DMS 273 treated with DMSO at 0.1 percent for 48 hours (cell line): ENCODE measurements at places on chromosomes 7 and 10.
A peak's percentile ranks its signal among the peaks of the same experiment; 100 is the strongest.

GRCh38 chr10:131834152-131834810 lies 66.5 kb upstream of the PPP2R2D start:
- DNase-seq = no peak

DNA sequence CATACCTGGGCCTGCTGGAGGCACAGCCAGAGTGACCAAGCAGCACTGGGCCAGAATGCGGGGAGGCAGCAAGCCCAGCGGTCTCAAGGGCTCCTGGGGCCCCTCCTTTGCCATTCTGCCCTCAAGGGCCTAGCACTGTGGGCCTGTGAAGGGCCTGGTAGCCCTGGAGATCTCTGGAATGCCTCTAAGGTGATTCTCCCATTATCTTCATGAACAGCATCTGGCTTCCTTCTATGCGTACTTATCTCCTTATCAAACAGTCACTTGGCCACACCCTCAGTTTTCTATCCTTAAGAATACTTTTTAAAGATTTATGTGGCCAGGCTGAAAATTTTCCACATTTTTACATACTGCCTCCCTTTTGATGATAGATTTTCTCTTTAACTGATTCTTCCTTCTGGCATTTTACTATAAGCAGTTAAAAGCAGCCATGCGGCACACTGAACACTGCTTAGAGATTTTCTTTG lies 67.5 kb upstream of the CCNY start:
- DNase-seq = no peak

DNA sequence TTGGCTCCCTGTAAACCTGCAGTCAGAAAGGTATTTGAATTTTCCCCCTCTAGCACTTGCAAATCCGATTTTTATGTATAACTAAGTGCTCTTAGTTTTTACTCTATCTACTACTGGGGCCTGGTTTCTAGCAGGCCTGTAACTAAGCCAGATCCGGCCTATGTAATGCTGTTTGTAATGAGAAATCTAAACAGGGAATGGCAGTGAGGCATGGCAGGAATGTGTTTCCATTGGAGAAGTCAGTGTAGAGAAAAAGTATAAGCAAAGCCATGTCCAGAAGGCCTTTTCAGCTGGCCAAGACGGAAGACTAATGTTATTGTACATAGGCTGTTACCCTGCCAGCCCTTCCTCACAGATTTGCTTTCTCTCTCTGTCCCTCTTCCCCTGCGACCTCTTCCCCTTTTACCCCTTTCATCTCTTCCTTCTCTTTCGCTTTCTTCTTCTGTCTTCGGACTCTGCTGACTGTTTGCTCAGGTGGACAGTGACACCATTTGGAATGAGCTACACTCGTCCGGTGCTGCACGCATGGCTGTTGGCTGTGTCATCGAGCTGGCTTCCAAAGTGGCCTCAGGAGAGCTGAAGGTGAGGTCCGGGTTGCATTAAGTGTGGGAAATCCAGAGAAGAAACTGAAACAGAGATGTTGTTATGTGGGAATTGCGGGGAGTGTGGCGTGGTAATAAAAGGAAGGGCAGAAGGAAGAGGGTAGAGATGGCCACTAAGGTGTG lies 297.5 kb downstream of the HDAC9 start:
- DNase-seq = no peak

DNA sequence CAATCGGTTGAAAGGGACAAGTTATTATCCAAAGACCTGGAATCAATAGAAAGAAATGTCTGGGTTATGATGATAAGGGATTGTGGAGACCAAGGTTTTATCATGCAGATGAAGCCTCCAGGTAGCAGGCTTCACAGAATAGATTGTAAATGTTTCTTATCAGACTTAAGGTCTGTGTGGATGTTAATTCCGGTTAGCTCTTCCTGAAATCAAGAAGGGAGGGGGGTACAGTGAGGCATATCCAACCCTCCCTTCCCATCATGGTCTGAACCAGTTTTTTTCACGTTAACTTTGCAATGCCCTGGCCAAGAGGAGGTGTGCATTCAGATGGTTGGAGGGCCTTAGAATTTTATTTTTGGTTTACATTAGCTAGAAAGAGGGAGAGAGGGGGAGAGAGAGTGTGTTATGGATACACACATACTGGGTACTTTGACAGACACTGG lies 9.8 kb upstream of the LRRC61 start:
- no peak for DNase-seq

- peak; percentile 33 for DNase-seq
Observed at GRCh38 chr10:86668297-86669165, at the start of gene LDB3. TSS of gene LDB3 (plus strand) at chr10:86668511. CDS start at chr10:86668692, 181 bp downstream.

DNA sequence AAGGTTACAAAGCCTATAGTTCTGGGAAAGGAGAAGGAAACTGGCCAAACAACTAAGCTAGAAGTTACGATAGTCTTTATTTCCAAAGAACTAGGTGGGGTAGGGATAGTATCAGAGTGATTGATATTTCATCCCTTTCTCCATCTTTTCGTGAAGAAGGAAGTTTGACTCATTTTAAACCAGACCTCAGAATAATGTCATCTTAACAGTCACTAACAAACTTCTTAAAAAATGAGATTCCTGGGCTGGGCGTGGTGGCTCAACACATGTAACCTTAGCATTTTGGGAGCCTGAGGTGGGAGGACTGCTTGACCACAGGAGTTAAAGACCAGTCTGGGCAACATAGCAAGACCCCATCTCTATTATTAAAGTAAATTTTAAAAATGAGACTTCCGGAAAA lies 69.4 kb downstream of the ARL4A start:
- DNase-seq = no peak

DNA sequence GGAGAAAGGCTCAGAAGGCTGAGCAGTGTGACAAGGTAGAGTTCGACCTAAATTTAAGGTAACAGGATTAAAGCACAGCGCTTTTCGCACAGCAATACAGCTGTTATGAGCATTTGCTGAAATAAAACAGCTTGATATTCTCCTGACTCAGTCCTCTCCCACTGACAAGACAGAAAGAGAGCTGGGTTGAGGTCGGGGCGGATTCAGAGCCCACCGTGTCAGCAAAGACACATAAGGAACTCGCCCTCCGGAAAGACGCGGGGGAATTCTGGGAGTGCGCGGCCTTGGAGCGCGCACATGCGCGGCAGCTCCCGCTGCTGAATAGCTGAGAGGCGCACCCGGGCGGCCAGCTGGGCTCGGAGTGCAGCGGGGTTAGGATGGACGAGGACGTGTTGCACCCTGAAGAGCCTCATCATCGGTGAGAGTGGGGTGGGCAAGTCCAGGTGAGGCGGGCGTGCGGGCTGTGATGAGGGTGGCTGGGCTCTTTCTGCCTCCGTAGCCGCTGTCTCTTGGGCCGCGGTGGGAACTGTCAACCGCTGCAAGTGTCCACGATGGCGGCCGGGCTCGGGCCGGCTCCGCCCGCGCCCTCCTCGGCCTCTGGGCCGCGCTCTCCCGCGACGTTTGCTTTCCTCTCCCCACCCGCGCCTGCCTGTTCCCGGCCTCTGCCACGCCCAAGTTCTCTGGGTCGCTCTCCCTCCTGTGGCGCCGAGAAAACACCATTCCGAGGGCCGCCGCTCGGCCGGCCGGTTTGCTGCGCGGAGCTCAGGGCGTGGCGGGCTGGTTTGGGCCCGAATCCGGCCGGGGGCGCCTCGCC lies 120.6 kb downstream of the LYZL1 start:
- DNase-seq = peak; percentile 6

DNA sequence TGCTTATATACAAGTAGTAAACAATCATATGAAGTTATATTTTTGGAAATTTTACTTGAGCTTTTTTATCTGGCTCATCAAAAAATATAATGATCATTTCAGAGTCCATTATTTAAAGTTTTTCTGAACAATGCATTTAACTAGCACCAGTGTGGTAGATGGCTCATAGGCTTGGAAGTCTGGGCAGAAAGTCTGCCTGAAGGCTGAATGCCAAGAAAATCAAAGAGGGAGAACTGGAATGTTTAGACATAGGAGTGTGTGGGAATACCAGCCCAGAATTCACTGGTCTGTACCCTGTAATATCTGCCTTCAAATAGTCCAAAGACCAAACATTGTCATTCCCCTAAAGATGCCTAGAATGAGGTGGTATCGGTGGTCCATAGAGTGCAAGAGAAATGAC lies 40.3 kb upstream of the ANK3 start:
- no peak for DNase-seq

- no peak for DNase-seq
Observed at GRCh38 chr10:804787-805619, 115.5 kb upstream of the DIP2C start.

DNA sequence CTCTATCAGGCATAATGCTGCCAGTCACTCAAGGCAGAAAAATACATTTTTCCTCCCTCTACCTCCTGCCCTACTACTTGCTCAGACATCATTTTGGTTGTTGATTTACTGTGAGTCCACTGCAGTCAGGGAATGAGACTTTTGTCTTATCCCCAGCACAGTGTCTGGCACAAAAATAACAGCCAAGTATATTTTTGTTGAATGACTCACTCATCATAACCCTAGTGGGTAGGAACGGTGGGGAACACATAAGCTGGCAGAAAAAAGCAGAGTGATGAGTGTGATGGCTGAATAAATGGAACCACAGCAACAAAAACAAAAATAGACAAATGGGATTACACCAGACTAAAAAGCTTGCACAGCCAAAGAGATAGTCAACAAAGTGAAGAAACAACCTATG lies 65.8 kb upstream of the LAMB4 start:
- no peak for DNase-seq

DNA sequence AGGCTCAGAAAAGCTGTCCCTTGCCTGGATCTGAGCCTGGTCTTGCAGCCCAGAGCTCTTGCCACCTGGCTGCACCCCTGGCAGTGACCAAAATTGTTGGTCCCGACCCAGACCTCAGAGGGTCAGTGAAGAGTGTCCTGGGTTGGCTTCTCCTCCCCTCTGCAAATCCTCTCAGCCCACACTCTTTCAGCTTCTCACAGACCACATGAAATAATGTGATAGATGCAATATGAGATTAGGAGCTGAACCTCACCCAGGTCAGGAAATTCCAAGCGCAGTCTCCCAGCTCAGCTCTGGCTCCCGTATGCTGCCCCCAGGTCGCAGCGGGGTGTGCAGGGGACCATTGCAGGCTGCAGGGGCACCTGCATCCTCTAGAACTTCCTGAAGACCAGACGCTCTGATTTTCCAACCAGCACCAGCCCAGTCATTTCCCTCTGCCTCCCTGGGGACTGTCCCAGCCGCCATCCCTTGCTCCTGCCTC lies 19.6 kb upstream of the RET start:
- no peak for DNase-seq

GRCh38 chr10:93074597-93075368 lies 1.1 kb downstream of the CYP26A1 start:
- no peak for DNase-seq

- DNase-seq = no peak
Observed at GRCh38 chr10:12435348-12435747, 86.0 kb downstream of the CAMK1D start.

DNA sequence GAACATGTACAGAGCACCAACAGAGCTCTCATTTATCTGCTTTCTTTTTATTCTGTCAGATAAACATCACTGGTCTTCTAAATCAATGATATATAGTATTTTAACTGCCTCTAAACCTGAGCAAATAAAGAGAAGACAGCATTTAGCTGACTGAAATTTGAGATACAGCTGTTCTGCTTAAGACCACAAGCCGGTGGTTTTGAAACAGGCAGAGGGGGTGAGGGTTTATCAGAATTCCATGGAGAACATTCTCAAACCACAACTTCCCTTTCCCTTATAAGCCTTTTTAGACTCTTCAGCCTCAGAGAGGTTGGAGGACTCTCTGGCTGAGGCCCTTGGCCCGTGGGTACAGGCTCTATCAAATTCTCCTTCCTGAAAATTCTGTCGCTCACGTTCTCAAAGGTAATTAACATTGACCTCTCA lies 87.4 kb upstream of the RSU1 start:
- DNase-seq = no peak

DNA sequence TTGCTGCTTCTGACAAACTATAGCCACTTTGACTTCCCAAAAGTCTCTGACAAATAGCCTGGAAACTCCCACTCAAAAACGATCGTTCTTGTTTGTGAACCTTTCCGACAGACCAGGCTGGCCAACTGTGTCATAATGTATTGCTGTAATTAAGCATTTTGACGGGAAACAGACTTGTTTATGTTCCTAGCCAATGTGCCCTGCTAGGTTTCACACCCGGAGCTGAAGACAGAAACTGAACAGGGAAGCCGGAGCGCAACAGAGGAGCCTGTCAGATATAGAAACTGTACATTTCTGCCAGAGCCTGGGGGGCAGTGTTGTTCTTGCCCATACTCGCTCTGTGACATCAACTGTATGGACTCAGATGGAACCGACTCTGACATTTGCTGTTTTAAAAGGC lies 55.3 kb upstream of the C7orf33 start:
- DNase-seq = no peak

GRCh38 chr10:117568334-117568733 lies 25.8 kb downstream of the EMX2 start:
- DNase-seq = no peak

DNA sequence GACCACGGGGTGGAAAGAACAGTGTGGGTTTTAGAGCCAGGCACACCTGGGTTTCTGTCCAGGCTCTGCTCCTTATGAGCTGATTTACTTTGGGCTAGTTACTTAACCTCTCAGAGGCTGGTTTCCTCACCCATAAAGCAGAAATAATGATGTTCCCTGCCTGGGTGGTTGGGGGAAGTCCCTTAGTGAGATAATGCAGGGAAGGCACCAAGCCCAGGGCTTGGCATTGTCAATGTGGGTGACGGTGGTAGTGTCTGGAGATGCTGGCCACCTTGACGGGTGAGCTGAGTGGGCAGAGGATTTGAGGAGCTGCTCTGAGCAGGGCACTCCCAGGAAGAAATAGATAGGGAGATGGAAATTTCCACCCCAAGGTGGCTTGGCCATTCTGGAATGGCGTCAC lies 65.2 kb downstream of the SH2D4B start:
- no peak for DNase-seq

- DNase-seq = no peak
Observed at GRCh38 chr10:74244097-74244685, 93.2 kb downstream of the ADK start.

GRCh38 chr10:132149917-132150316 lies 36.8 kb upstream of the DPYSL4 start:
- no peak for DNase-seq

DNA sequence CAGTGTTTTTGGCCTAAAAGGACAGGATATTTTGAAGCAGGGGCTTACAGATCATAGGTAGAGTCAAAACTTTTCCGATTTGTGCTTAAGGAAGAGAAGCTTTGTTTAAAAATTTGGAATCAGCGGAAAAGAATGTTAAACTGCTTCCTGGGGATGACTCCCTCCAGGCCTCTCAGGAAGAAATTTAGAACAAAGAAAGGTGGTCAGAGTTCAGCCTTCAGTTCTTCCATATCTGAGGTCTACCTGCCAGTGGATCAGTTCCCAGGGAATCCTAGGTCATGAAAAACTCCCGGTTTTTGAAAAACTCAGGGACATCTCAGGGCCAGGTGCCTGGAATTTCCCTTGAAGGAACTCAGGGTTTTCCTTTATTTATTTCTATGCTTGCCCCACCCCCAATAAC lies 100.3 kb downstream of the MCU start:
- no peak for DNase-seq

GRCh38 chr10:92122941-92123450 lies 167.9 kb downstream of the CPEB3 start:
- no peak for DNase-seq

DNA sequence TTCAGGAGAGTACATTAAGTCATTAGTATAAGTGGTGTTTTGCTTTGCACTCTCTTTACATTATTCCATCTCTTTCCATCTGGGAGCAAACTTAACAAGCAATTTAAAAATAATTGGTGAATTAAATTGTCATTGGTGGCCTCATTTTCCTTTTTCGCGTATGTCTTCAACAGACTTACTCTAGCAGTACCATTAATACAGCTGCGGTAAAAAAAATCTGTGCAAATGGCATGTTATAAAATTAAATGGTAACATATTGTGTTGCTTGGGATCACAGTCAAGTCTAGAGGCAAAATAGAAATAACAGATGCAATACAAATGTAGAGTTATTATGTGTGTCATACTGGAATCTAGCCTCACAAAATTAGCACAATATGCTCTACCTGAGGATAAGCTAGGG lies 322.4 kb downstream of the PCDH15 start:
- no peak for DNase-seq
